ENCODE measurements at places on chromosomes 7 and 10. TPM values are rescaled to one million over a fixed set of nuclear protein-coding genes. Genes with fewer than 3 reads are reported as not detected.

GRCh38 chr7:102291056-102291915 lies 4.6 kb downstream of the SH2B2 start:
- no peaks in the 10 kb centered on the region for H3K36me3 ChIP-seq
- H3K27ac ChIP-seq: no peak overlapping the region
- no peaks in the 10 kb centered on the region for H3K27me3 ChIP-seq
- no peak overlapping the region for H3K4me3 ChIP-seq
- DNase-seq: no peak

DNA sequence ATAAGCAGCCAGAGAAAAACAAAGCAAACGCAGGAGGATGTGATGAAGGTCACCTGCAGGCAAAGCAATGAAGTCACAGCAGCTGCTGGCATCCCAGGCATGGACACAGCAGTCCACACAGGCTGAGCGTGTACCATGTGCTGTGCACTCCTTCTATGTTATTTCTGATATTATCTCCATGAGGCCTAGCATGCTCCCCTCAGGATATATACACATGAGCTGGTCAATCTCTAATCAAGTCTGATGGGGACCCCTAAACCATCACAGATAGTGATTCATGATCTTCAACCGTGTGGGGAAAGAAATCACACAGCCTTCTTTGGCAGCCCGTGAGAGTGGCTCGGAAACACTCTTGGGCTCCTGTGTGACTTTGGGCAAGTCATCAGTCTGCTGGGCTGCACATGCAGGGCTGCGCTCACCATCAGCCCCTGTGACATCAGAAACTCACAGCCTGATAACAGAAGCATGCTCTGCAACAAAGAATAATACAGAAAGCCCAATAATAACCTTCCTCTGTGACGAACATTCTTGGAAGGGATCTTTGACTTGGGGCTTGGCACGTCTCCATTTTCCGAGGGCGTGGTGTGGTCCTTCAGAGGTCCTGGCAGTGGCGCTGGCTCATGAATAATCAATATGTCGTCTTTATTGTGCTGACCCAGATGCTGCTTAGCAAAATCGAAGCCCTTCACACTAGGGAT lies 83.0 kb upstream of the ATP6V0A4 start:
- no peaks in the 10 kb centered on the region for H3K36me3 ChIP-seq
- DNase-seq: no peak
- no peaks in the 10 kb centered on the region for H3K4me1 ChIP-seq
- no peaks in the 10 kb centered on the region for H3K27me3 ChIP-seq

- H3K27ac ChIP-seq: no peak overlapping the region
- H3K27me3 ChIP-seq: no peaks in the 10 kb centered on the region
Observed at GRCh38 chr10:130835068-130835467, 476.5 kb downstream of the TCERG1L start.

DNA sequence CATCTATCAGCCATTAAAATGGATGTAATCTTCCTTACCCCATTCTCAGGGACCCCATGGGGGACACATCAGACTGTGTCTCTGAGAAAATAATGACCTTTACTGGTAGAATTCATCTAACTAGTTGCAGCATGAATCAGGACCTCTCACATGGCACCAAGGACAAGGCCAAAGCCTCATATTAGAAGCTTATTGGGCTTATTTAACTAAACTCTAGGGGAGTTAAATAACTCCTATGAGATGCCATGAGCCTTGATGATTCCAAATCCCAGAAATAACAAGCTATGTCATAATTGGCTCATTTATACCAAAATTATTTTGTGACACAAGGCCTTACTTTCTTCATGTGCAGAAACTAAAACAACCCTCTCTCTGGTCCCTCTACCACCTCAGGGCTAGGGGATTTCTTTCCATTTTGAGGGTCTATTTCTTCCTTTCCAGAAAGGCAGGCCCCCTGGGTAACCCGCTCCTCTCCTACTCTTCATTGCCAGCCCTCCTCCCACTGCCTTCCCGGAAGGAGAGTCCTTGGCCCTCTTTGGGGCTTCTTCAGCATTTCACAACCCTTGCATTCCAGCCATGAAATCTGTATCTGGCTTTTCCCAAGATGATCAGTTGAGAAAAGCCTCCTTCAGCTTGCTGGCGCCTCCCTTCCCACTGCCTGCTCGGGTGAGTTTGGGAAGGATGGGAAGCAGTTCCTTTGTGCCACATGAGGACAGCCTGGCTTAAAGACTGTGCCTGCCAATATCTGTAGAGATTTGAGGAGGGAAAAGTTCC lies 41.8 kb upstream of the TRIM8 start:
- DNase-seq: no peak
- peaks cover 4% of the 10 kb centered on the region for H3K36me3 ChIP-seq
- no peak overlapping the region for H3K27ac ChIP-seq
- H3K4me3 ChIP-seq: no peak overlapping the region
- no peaks in the 10 kb centered on the region for H3K27me3 ChIP-seq
- H3K4me1 ChIP-seq: no peaks in the 10 kb centered on the region

DNA sequence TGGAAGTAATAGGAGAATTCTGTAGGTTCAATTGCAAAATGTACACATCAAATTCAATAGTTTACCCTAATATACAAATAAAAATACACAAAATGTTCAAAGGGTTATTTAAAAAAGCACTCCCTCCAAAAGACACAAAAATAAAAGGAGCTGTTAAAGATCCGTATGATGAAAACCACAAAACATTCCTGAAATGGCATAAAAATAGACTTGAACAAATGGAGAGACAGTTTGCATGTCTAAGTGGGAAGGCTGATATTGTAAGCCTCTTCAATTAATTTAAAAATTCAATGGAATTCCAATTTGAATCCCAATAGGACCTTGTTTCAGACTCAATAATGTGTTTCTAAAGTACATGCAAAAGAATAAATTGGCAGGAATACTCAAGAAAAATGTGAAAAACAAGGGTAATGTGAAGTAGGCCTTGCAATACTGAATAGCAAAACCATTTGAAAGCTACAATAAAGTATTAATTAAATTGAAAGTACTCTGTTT lies 38.0 kb upstream of the INSYN2A start:
- no peaks in the 10 kb centered on the region for H3K4me1 ChIP-seq
- H3K36me3 ChIP-seq: no peaks in the 10 kb centered on the region
- H3K4me3 ChIP-seq: no peak overlapping the region
- H3K27me3 ChIP-seq: no peaks in the 10 kb centered on the region

DNA sequence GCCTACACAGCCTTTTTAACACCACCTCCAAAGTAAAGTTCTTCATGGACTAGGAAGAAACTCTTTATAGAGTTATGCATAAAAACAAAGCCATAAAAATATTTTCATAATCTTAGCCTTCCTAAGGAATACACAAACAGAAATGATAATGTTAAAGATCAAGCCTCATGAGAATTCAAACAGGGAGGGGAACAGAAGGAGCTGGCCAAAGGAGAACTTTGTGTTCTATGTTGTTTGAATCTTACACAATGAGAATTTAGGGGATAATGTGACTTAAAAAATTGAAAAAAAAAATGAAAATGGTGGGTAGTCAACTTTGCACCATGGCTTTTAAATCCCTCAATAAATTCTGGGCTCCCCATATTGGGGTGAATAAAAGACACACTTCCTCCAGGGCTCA lies 9.1 kb upstream of the PILRB start:
- H3K27ac ChIP-seq: no peak overlapping the region
- no peak for DNase-seq
- no peaks in the 10 kb centered on the region for H3K27me3 ChIP-seq
- no peak overlapping the region for H3K4me3 ChIP-seq
- H3K4me1 ChIP-seq: no peaks in the 10 kb centered on the region
- peaks cover 48% of the 10 kb centered on the region for H3K36me3 ChIP-seq

DNA sequence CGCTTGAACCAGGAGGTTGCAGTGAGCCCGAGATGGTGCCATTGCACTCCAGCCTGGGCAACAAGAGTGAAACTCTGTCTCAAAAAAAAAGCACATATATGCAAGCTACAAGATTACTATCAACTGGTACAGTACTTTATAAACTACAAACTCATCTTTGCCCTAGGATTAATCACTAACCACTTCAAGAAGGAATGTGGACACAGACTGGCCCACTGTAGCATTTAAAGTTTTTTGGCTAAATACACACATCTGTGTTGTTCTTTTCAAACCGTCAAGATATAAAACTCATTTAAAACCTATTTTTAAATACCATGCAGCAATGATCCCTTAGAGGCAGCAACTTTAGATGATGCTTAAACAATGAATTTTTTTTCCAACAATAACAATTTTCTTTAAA lies 205.4 kb downstream of the IMMP2L start:
- peaks cover 4% of the 10 kb centered on the region for H3K4me1 ChIP-seq
- no peaks in the 10 kb centered on the region for H3K27me3 ChIP-seq
- H3K4me3 ChIP-seq: no peak overlapping the region
- H3K36me3 ChIP-seq: no peaks in the 10 kb centered on the region
- no peak for DNase-seq
- no peak overlapping the region for H3K27ac ChIP-seq

- no peak overlapping the region for H3K4me3 ChIP-seq
- H3K27me3 ChIP-seq: no peaks in the 10 kb centered on the region
- H3K27ac ChIP-seq: no peak overlapping the region
- no peak for DNase-seq
Observed at GRCh38 chr10:71542478-71542877, 145.8 kb downstream of the CDH23 start.

DNA sequence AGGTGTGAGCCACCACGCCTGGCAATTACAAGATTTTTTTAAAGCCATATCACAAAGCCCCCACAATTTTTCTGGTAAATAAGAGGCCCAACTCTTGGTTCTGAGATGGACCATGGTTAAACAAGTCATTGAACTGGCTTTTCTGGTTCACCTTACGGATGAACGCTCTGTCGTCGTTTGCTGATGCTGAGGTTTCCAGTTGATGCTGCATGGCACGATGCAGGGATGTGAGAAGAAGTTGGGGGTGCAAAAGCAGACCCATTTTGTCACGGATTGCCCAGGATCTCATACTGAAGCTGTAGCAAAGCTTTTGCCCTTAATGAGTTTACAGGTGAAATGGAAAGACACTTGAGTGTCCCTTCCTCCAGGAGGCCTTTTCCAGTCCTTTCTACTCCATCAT lies 2.0 kb upstream of the IL2RA start:
- no peak overlapping the region for H3K27ac ChIP-seq
- H3K4me1 ChIP-seq: no peaks in the 10 kb centered on the region
- no peak overlapping the region for H3K4me3 ChIP-seq

DNA sequence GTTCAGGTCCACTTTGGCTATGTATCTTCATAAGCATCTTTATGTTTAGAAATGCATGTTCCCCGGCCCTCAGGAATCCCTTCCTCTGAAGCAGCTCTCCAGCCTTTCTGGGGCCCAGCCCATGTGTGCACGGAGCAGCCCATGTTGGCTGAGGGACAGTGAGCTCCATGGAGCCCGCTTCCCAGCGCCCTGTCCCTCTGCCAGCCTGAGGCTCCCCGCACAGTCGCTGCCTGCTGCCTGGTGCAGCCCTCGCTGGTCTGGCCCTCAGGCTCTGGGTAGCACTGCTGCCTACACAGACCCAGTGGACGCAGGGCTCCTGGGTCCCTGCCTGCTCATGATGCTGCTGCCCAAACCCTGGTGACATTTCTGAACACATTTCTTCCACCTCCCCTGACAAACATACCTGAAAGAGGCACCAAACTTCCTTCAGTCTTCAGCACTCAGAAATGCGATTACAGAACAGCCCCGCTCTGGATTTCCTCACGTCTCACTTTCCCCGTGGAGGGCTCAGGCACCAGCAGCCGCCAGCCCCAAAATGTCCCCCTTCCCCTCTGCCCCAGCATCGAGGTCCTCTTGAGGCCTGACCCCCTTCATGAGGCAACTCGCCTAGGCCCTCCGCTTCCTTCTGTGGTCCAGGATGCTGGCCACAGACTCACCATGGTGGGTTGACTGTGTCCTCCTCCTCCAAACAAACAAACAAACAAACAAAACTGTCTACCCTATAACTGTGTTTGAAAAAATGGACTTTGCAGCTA lies 5.0 kb upstream of the TCERG1L start:
- no peaks in the 10 kb centered on the region for H3K36me3 ChIP-seq
- H3K4me3 ChIP-seq: no peak overlapping the region
- no peaks in the 10 kb centered on the region for H3K27me3 ChIP-seq

LRRC4 gene
- total RNA-seq: 16.1 TPM

DNA sequence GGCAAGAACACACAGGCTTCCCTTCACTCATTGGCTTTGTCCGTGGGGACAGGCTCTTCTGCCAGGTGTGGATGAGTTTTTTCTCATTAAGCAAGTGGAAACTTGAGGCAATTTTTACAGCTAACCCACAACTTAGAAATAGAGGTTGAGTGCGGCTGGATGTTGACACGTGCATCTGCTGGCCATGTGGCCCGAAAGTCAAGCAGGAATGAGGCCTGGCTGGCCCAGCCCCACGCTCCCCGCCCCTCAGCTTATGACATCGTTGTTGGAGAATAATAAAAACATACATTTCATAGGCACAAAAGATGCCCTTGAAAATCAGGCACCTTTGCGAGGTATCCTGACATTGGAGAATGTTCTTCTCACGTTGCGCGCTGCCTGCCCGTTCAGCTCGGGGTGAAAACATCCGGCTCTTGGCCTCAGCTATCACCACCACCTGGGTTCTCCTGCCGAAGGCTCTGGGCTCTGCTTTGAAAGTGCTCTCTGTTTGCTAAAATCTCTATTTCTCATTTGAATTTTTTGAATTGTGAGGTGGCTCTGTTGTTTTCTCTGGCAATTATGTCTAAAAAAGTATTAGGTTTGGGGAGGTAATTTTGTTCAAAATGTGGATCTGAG lies 310.7 kb downstream of the WDR37 start:
- no peaks in the 10 kb centered on the region for H3K36me3 ChIP-seq
- H3K4me1 ChIP-seq: no peaks in the 10 kb centered on the region
- peaks cover 4% of the 10 kb centered on the region for H3K27me3 ChIP-seq
- DNase-seq: no peak
- H3K27ac ChIP-seq: no peak overlapping the region

NMT2 gene
- 16.3 TPM for total RNA-seq

ANKRD30A gene
- total RNA-seq: not detected

- peaks cover 78% of the 10 kb centered on the region for H3K4me1 ChIP-seq
- no peak overlapping the region for H3K4me3 ChIP-seq
- no peaks in the 10 kb centered on the region for H3K27me3 ChIP-seq
- H3K27ac ChIP-seq: no peak overlapping the region
- no peaks in the 10 kb centered on the region for H3K36me3 ChIP-seq
Observed at GRCh38 chr10:112955582-112956421, 5.8 kb downstream of the TCF7L2 start.
